ENCODE measurements at places on chromosomes 16 and 17.

GRCh38 chr17:48679385-48680096 lies 42.8 kb downstream of the PRAC1 start:
- H3K4me1 ChIP-seq, result peaks cover 8% of the 10 kb centered on the region
- no peak overlapping the region for H3K4me3 ChIP-seq
- DNase-seq, result no peak

GRCh38 chr17:29514792-29515191 lies 52.0 kb downstream of the ABHD15 start:
- H3K36me3 ChIP-seq, result peaks cover 96% of the 10 kb centered on the region
- H3K4me1 ChIP-seq, result no peaks in the 10 kb centered on the region
- no peak overlapping the region for H3K4me3 ChIP-seq
- H3K27me3 ChIP-seq, result no peaks in the 10 kb centered on the region

GRCh38 chr16:87216841-87217275 lies 100.3 kb downstream of the C16orf95 start:
- H3K36me3 ChIP-seq, result no peaks in the 10 kb centered on the region
- DNase-seq, result no peak
- H3K4me1 ChIP-seq, result no peaks in the 10 kb centered on the region
- H3K27ac ChIP-seq, result no peak overlapping the region
- no peaks in the 10 kb centered on the region for H3K27me3 ChIP-seq

- no peaks in the 10 kb centered on the region for H3K27me3 ChIP-seq
- H3K4me1 ChIP-seq, result no peaks in the 10 kb centered on the region
- peak overlapping the region; percentile 39 for H3K27ac ChIP-seq
- DNase-seq, result peak; percentile 32
- H3K4me3 ChIP-seq, result no peak overlapping the region
These were observed 13.3 kb upstream of the RBBP6 start for GRCh38 chr16:24525970-24526559.

DNA sequence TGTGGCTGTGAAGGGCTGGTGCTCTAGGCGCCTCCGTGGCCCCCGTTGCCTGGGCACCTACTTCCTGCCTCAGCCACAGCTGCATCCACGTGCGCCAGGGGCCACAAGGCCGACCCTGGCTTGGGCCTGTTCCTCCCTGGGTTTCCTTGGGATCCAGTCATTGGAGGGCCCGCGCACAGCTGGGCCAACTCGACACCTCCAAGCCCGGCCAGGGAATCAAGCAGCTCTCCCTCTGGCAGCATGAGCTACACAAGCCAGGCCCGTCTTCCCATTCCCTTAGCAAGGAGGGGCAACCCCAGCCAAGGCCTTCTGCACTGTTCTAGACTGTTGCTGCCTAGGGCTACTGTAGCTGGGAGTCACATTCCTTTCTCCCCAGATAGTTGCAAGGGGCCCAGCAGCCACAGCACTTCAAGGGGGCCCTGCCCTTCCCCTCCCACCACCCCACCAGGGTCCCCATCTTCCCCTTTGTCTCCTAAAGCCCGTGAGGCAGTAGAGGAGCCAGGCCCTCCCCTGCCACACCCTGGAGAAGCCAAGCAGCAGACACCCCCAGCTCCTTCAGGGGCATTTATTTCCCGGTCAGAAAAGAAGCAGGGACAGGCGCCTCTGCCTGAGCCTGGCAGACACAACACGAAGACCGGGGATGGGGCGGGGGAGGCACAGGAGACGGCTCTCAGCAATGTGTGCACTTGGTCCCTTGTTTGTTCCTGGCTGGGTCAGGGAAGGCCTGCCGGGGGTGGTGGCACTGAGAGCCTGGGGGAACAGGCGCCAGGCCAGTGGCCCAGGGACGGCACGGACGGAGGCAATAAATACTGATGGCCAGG lies 3.8 kb downstream of the ARHGDIA start:
- H3K36me3 ChIP-seq, result peaks cover 22% of the 10 kb centered on the region
- H3K27ac ChIP-seq, result peak overlapping the region; percentile 99
- no peaks in the 10 kb centered on the region for H3K27me3 ChIP-seq
- DNase-seq, result peak; percentile 48
- no peak overlapping the region for H3K4me3 ChIP-seq

DNA sequence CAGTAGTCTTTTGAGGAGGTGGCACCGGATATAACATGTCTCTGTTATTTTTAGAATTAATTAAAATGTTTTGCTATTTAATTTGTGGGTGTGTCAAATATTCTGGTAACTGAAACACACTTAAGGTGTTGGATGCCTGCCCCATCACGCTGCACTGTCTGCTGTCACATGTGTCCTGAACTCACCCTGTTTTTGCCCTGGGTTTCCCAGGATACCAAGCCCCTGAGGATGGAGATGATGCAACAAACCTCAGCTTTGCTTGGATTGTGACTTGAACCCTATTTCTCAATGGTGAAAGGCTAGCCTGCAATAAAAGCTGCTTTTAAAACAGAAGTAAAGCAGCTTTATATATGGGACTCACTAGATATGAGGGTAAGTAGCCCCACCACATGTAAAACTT lies 11.5 kb upstream of the DUSP14 start:
- DNase-seq, result no peak
- H3K4me1 ChIP-seq, result peaks cover 4% of the 10 kb centered on the region

DNA sequence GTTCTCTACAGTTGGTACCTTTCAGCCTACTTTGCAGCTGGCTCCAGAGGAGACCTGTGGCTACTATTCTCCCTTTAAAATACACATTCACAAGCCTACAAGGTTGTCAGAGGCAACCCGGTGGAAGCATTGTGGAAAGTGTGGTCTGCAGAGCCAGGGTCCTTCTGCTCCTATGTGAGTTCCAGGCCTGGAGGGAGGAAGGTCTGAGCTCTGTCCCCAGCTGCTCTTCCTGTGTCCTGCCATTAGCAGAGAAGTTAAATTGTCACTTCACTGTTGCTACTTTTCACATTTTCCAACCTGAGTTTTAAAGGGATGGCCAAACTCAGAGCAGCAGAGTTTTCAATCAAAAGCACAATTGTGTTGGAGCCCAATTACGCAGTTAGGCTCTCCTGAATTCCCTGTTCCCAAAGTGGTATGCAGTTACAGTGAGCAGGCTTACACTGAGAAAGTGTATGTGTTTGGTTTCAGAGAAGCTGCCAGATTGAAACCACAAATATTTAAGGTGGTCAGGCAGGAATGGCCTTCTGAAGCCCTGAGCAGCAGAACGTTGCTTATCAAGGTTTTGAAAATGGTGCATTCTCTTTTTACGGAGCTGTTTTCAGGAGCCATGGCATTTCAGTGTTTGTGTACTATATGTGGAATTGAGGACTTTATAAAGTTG lies 25.0 kb downstream of the MAP3K3 start:
- peaks cover 46% of the 10 kb centered on the region for H3K36me3 ChIP-seq
- no peaks in the 10 kb centered on the region for H3K27me3 ChIP-seq
- peaks cover 31% of the 10 kb centered on the region for H3K4me1 ChIP-seq
- no peak for DNase-seq

- H3K4me1 ChIP-seq, result no peaks in the 10 kb centered on the region
- H3K36me3 ChIP-seq, result no peaks in the 10 kb centered on the region
- no peak overlapping the region for H3K27ac ChIP-seq
- H3K27me3 ChIP-seq, result peaks cover 15% of the 10 kb centered on the region
- no peak overlapping the region for H3K4me3 ChIP-seq
- no peak for DNase-seq
These were observed 25.0 kb downstream of the COX4I1 start for GRCh38 chr16:85824161-85825135.

GRCh38 chr16:74667255-74667700 lies 601 bp upstream of the RFWD3 start:
- H3K36me3 ChIP-seq, result peaks cover 43% of the 10 kb centered on the region
- peak; percentile 67 for DNase-seq
- peak overlapping the region; percentile 86 for H3K27ac ChIP-seq
- peak overlapping the region; percentile 89 for H3K4me3 ChIP-seq
- no peaks in the 10 kb centered on the region for H3K27me3 ChIP-seq

DNA sequence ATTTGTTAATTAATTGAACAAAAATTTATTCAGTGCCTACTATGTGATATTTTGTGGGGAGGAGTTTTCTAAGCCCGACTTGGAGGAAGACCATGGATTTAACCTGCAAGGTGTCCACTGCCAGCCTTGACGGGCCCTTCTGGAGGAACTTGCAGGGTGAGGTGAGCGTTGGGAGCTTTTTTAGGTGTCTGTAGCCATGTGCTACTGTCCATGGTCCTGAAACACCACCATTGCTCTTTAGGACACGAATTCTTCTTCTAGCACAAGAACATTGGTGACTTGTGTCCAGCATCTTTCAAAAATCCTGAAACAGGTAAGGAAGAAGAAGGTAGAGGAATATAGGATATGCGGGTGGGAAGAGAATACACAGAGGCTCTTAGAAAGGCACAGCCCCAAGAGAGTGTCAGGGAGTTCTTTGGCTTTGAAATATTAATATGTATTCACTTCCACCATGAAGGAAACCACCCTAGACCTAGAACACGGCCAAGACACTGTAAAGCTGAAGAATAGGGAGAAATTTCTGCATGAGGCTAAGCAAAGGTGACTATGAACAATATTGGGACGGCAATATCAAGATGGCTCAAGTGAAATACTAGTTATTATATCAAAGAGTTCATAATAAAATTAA lies 27.9 kb upstream of the OR4D1 start:
- H3K27ac ChIP-seq, result no peak overlapping the region
- H3K4me3 ChIP-seq, result no peak overlapping the region
- DNase-seq, result peak; percentile 89
- no peaks in the 10 kb centered on the region for H3K4me1 ChIP-seq
- no peaks in the 10 kb centered on the region for H3K36me3 ChIP-seq
- H3K27me3 ChIP-seq, result peaks cover 36% of the 10 kb centered on the region

DNA sequence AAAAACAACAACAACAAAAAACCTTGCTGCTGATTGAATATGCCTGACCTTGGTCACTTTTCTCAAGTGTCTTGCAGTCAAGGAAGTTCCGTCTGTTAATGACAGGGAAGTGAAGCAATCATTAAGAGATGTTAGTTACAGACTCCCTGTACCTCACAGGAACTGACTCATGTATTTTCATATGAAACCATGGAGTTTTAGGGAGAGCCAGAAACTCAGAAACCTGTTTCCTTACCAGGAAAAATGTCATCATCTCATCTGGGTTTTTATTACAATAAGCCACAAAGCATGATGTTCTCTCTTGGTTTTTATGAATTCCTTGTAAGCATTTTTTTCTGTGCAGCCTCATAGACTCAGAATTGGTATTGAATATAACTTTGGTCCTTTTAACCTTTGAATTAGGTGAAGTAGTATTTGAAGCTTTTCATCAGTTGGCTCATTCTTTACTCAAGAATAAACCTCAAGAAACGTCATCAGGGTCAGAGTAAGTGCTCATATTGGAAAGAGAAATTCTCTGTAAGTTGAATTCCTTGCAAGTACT lies 10.3 kb downstream of the LYRM1 start:
- no peaks in the 10 kb centered on the region for H3K27me3 ChIP-seq
- H3K36me3 ChIP-seq, result no peaks in the 10 kb centered on the region
- peak; percentile 47 for DNase-seq
- H3K27ac ChIP-seq, result peak overlapping the region; percentile 68
- peaks cover 78% of the 10 kb centered on the region for H3K4me1 ChIP-seq
- H3K4me3 ChIP-seq, result no peak overlapping the region

DNA sequence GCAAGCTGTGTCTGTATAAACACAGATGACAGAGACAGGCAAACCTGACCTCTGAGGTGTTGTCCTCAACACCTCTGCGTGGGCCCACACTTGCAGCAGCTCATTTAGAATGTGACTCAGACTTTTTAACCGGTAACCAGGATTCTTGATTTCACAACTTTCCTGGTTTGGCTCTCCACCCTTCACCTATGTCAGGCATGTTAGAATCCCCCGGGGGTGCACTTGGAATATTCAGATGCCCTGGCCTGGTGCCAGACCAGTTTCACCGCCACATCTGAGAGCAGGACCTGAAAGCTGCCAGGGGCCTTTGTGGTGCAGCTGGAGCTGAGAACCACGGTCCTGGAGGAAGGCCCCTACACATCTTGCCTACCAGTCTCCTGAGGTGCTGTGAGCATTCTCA lies 4.8 kb downstream of the DHODH start:
- peak overlapping the region; percentile 3 for H3K4me3 ChIP-seq
- H3K4me1 ChIP-seq, result peaks cover 10% of the 10 kb centered on the region
- no peak for DNase-seq

- H3K27ac ChIP-seq, result no peak overlapping the region
- no peaks in the 10 kb centered on the region for H3K27me3 ChIP-seq
- H3K36me3 ChIP-seq, result no peaks in the 10 kb centered on the region
- peak; percentile 92 for DNase-seq
These were observed 55.9 kb upstream of the PLCG2 start for GRCh38 chr16:81723098-81723723.

- H3K36me3 ChIP-seq, result no peaks in the 10 kb centered on the region
- H3K4me1 ChIP-seq, result no peaks in the 10 kb centered on the region
- H3K27me3 ChIP-seq, result peaks cover 16% of the 10 kb centered on the region
- no peak overlapping the region for H3K4me3 ChIP-seq
These were observed 65.2 kb upstream of the ZNF469 start for GRCh38 chr16:88317613-88317965.

DNA sequence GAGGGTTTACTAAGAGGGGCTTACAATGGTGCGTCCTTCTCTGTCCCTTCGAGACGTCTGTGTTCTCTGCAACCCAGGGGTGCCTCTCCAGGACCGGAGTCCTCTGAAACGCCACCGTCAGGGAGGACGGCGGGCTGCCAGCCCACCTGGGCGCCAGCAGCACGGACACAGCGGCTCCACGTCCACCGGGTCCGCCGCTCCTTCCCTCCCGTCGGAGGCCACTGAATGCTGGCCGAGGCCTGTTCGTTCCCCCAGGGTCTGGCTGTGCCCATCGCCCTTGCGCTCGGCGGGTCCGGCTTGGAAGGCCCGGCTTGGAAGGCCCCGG lies 403 bp downstream of the TEPSIN start:
- peaks cover 30% of the 10 kb centered on the region for H3K36me3 ChIP-seq
- H3K4me3 ChIP-seq, result peak overlapping the region; percentile 100
- peaks cover 58% of the 10 kb centered on the region for H3K4me1 ChIP-seq

DNA sequence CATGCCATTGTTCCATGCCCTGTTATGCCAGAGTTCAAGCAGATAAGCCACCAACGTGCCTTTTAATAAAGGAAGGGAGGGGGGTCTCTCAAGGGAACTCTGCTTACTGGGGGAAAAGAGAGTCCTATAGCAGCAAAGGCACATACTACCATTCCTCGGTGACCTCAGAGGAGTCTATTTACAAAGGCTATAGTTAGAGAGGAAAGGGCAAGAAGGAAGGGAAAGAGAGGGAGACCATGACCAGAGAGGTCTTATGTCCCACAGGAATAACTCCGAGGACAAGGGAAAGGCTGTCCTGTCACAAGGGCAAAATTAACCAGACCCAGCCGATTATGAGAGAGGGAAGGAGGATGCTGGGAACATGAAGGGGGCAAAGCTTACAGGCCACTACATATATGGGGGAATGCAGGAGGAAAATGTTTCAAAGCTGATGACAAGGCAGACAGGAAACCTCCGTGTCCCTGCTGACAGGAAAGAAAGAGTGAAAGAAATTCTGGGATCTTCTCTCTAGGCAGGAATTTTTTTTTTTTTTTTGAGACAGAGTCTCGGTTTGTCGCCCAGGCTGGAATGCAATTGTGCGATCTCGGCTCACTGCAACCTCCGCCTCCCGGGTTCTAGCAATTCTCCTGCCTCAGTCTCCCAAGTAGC lies 51.5 kb downstream of the HIC1 start:
- H3K4me1 ChIP-seq, result peaks cover 45% of the 10 kb centered on the region
- H3K27me3 ChIP-seq, result no peaks in the 10 kb centered on the region
- no peak overlapping the region for H3K4me3 ChIP-seq
- H3K36me3 ChIP-seq, result no peaks in the 10 kb centered on the region
